Progenitor cell of endocrine pancreas (in vitro differentiated cells): ENCODE measurements at places on chromosomes 11 and 22. TPM values are rescaled to one million over a fixed set of nuclear protein-coding genes. Genes with fewer than 3 reads are reported as not detected.

CNIH2 gene
- 21.3 and 21.7 TPM in 2 replicates for total RNA-seq

INS gene
- total RNA-seq, result 68.7 and 75.2 TPM in 2 replicates

KMT2A gene
- 89.1 and 94.6 TPM in 2 replicates for total RNA-seq

MTA2 gene
- 134 and 140 TPM in 2 replicates for total RNA-seq

MS4A18 gene
- total RNA-seq, result not detected in 2 replicates

PHOX2A gene
- total RNA-seq, result not detected in 2 replicates

OR10G8 gene
- not detected in 2 replicates for total RNA-seq

OR8G5 gene
- total RNA-seq, result not detected in 2 replicates

SLC22A8 gene
- 2.4 and 4.1 TPM in 2 replicates for total RNA-seq

DGAT2 gene
- total RNA-seq, result 1.2 and 1.4 TPM in 2 replicates
